ENCODE measurements at places on chromosomes 3 and 15. TPM values are rescaled to one million over a fixed set of nuclear protein-coding genes. Genes with fewer than 3 reads are reported as not detected.

Gene GMNC
- total RNA-seq, result not detected

Gene ZSCAN2
- total RNA-seq, result 5.0 TPM

Gene TNFSF10
- total RNA-seq, result 1.7 TPM

Gene AGBL1
- 1.1 TPM for total RNA-seq

Gene SLCO3A1
- 2.2 TPM for total RNA-seq

Gene MYLK
- 13.4 TPM for total RNA-seq

Gene TRIM69
- total RNA-seq, result 68.8 TPM

Measured in melanocyte of skin (primary cell).